ENCODE measurements at places on chromosomes 16 and 17. TPM values are rescaled to one million over a fixed set of nuclear protein-coding genes. Genes with fewer than 3 reads are reported as not detected.

GRCh38 chr17:81395600-81396277, 482 bp downstream of the BAHCC1 start:
- peaks cover 33% of the 10 kb centered on the region for H3K4me1 ChIP-seq
- peaks cover 10% of the 10 kb centered on the region for H3K27me3 ChIP-seq
- H3K4me3 ChIP-seq: peak overlapping the region; percentile 97

DNA sequence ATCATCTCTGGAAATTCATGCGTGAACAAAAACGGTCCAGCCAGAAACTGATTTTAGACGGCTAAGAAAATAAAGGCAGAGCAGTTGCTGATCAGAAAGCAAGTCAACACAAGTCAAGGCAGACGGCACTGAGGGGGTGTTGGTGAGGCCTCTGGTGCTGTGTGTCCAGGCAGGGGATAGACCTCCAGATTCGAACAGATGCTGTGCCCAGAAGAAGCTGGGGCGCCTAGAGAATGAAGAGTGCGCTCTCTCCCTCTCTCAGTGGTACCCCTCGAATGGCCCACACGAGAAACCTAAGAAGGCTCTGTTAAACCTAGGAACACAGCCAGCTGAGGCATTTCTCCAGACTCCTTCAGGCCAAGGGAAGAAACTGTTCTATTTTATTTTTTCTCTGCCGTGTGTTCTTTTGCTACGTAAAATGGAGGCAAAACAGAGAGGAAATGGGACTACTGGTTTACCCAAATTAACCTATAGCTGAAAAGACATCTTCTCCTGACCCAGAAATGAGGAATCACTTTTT, 178.3 kb downstream of the PMP22 start:
- no peak overlapping the region for H3K27ac ChIP-seq
- peaks cover 3% of the 10 kb centered on the region for H3K4me1 ChIP-seq
- H3K4me3 ChIP-seq: no peak overlapping the region
- DNase-seq: no peak
- H3K27me3 ChIP-seq: peaks cover 10% of the 10 kb centered on the region
- no peaks in the 10 kb centered on the region for H3K36me3 ChIP-seq

DNA sequence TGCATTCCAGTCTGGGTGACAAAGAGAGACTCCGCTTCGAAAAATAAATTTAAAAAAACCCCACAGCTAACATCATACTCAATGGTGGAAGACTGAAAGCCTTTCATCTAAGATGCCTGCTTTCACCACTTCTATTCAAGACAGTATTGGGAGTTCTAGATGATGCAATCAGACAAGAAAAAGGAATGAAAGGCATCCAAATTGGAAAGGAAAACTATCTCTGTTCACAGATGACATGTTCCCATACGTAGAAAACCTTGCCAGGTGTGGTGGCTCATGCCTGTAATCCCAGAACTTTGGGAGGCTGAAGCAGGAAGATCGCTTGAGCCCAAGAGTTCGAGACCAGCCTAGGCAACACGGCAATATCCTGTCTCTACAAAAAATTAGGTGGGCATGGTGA, 31.1 kb downstream of the RANBP10 start:
- no peak for DNase-seq
- H3K36me3 ChIP-seq: peaks cover 19% of the 10 kb centered on the region
- H3K4me3 ChIP-seq: no peak overlapping the region
- H3K27me3 ChIP-seq: no peaks in the 10 kb centered on the region
- no peaks in the 10 kb centered on the region for H3K4me1 ChIP-seq
- H3K27ac ChIP-seq: no peak overlapping the region

GRCh38 chr17:81733507-81734404, 21.7 kb downstream of the SLC25A10 start:
- H3K36me3 ChIP-seq: no peaks in the 10 kb centered on the region
- H3K27me3 ChIP-seq: peaks cover 7% of the 10 kb centered on the region
- H3K27ac ChIP-seq: peak overlapping the region; percentile 54
- DNase-seq: peak; percentile 85
- H3K4me3 ChIP-seq: peak overlapping the region; percentile 33

DNA sequence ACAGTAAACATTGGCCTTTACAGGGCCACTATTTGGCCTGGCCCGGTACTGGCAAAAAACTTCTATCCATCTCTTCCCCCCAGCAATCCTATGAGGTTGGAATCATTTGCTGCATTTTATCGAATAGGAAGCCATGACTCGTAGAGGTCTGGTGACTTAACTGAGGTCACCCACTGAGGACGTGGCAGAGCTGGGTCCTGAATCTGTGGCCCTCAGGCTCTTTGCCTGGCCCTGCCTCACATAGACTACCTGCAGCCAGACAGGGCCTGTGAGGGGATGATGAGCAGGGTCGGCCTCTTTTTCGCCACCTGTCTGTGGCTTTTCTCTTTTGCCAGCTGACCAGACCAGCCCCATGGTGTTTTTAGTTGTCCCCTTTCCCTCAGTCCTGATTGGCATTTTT, 1.9 kb downstream of the PPP4C start:
- peak overlapping the region; percentile 97 for H3K4me3 ChIP-seq
- no peaks in the 10 kb centered on the region for H3K27me3 ChIP-seq
- H3K27ac ChIP-seq: peak overlapping the region; percentile 96

DNA sequence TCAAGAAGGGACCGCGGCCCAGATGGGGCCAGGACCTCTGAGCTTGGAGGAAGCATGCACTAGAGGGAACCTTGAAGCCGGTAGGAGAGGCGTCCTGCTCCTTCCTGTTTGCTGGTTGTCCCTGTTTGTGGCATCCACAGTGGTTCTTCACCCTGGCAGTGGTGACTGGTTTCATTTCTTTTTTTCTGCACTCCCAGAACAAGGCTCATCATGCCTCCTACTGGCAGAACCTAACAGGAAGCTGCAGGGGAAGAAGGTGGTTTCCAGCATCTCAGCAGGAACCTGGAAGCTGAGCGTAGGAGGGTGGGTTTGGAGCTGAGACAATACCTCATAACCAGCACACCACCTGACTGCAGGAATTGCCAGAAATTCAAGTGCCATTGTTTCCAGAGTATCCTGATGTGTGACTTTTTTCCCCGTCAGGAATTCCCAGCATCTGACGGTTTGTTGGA, 5.8 kb downstream of the TMEM231 start:
- no peaks in the 10 kb centered on the region for H3K27me3 ChIP-seq
- H3K27ac ChIP-seq: no peak overlapping the region
- no peak overlapping the region for H3K4me3 ChIP-seq

DNA sequence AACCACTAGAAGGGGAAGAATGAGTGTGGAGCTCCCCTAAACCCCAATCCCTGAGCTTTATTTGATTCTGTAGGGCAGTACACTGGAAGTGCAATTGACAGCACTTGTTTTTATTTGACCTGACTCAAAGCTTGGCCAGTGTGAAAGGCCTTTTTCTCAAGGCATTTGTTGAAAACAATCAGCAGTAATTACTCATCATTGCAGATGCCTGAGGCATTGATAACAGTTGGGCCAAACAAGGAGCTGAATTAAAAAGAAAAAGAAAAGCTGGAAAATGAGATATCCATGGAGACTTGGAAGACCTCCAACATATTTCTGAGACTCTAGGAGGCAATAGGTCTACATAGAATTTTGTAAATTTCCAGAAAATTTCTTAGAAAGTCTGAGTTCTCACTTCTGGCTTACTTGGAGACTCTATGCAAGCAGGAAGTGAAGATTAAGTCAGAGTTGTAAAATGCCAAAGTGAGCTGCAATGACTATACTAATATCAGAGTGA, 200.8 kb upstream of the KCNJ16 start:
- peaks cover 14% of the 10 kb centered on the region for H3K4me1 ChIP-seq
- no peak overlapping the region for H3K4me3 ChIP-seq
- H3K27me3 ChIP-seq: no peaks in the 10 kb centered on the region
- DNase-seq: no peak

- no peak overlapping the region for H3K27ac ChIP-seq
- H3K4me1 ChIP-seq: peaks cover 18% of the 10 kb centered on the region
- H3K4me3 ChIP-seq: no peak overlapping the region
- no peak for DNase-seq
These were observed 25.0 kb downstream of the FBXL20 start for GRCh38 chr17:39376434-39376833.

GRCh38 chr16:4239020-4239419, 2.9 kb downstream of the SRL start:
- H3K4me3 ChIP-seq: no peak overlapping the region
- peaks cover 5% of the 10 kb centered on the region for H3K27me3 ChIP-seq
- H3K4me1 ChIP-seq: peaks cover 18% of the 10 kb centered on the region

- DNase-seq: no peak
- no peaks in the 10 kb centered on the region for H3K4me1 ChIP-seq
- no peak overlapping the region for H3K4me3 ChIP-seq
- H3K27me3 ChIP-seq: peaks cover 3% of the 10 kb centered on the region
- H3K36me3 ChIP-seq: no peaks in the 10 kb centered on the region
- H3K27ac ChIP-seq: no peak overlapping the region
These were observed 1.2 kb downstream of the C16orf54 start for GRCh38 chr16:29744541-29745101.

GRCh38 chr17:66351033-66351432, 48.6 kb downstream of the PRKCA start:
- no peaks in the 10 kb centered on the region for H3K27me3 ChIP-seq
- no peaks in the 10 kb centered on the region for H3K36me3 ChIP-seq
- DNase-seq: no peak
- H3K27ac ChIP-seq: no peak overlapping the region

GRCh38 chr17:39800540-39800939, 62.8 kb downstream of the GRB7 start:
- H3K4me1 ChIP-seq: peaks cover 8% of the 10 kb centered on the region
- H3K27me3 ChIP-seq: no peaks in the 10 kb centered on the region
- no peak overlapping the region for H3K27ac ChIP-seq
- no peak for DNase-seq

GRCh38 chr17:298791-299450, 53.7 kb downstream of the RPH3AL start:
- H3K4me3 ChIP-seq: no peak overlapping the region
- peaks cover 15% of the 10 kb centered on the region for H3K4me1 ChIP-seq
- no peak overlapping the region for H3K27ac ChIP-seq
- H3K36me3 ChIP-seq: no peaks in the 10 kb centered on the region
- no peak for DNase-seq
- no peaks in the 10 kb centered on the region for H3K27me3 ChIP-seq

- H3K4me1 ChIP-seq: peaks cover 15% of the 10 kb centered on the region
- H3K36me3 ChIP-seq: peaks cover 5% of the 10 kb centered on the region
- H3K4me3 ChIP-seq: no peak overlapping the region
These were observed 42.0 kb downstream of the ADCY7 start for GRCh38 chr16:50308237-50308965.

DNA sequence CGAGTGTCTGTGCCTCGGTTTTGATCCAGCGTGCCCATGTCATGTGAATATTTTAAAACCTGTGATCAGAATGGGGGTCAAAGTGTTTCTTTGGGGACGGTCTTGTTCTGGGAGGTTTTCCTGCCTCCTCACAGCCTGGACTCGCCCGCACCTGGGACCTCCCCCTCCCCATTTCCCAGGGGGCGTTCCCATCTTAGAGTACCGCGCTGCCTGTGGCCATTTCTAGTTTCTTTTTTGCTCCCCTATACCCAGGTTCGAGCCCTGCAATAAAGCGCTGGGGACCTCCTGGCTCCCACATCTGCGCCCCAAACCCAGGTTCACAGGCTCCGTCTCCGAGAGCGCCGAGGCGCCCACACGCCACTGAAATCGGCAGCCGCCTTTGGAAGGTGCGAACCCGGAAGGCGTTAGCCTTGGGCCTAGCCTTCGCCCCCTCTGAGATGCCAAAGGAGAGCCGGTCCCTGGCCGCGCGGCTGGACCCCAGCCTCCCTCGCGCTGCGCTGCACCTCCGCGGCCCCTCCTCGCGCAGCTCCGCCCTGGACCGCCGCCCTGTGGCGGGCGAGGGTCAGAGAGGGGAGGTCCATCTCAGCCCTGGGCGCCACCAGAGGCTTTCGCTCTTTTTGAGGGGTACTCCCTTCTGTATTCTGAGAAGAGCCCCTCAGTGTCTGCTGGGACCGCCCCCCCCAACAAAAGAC, 1.7 kb downstream of the KCNJ12 start:
- H3K27ac ChIP-seq: no peak overlapping the region
- H3K36me3 ChIP-seq: no peaks in the 10 kb centered on the region
- peak overlapping the region; percentile 80 for H3K4me3 ChIP-seq
- DNase-seq: no peak
- peaks cover 44% of the 10 kb centered on the region for H3K27me3 ChIP-seq

DNA sequence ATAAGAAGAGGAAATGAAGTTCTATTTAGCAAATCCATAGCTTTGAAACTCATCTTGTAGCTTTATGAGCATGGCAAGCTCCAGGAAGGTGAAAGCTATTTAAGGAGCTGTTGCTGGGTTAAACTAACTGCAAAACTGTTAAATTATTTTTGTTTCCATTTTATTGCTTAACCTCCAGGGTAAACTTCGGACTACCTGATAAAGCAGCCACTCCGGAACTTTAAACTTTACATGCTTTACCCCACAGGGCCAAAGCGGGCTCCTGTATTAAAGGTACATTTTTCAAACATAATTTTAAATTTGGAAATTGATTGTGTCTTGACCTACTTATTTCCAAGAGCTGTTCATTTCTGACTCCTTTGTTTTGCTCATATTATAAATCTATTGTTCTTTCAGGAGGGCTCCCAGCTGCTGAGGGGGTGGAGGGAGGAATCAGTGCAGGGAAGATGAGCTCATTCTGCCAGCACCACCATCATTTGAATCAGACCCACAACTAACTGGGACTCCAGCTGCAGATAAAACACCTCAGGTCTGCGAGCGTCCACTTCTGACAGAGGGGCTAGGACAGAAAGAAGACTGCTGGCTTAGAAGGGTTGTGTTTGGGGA, 157.9 kb downstream of the IRX3 start:
- peaks cover 10% of the 10 kb centered on the region for H3K27me3 ChIP-seq
- H3K4me1 ChIP-seq: no peaks in the 10 kb centered on the region
- no peak overlapping the region for H3K27ac ChIP-seq
- H3K36me3 ChIP-seq: no peaks in the 10 kb centered on the region
- H3K4me3 ChIP-seq: no peak overlapping the region

- peak; percentile 39 for DNase-seq
- H3K27me3 ChIP-seq: no peaks in the 10 kb centered on the region
- H3K4me3 ChIP-seq: peak overlapping the region; percentile 11
- H3K27ac ChIP-seq: peak overlapping the region; percentile 44
These were observed 62.9 kb downstream of the ADCY9 start for GRCh38 chr16:4053301-4053845.

- H3K4me3 ChIP-seq: no peak overlapping the region
- no peaks in the 10 kb centered on the region for H3K27me3 ChIP-seq
- no peak for DNase-seq
These were observed 51.6 kb downstream of the ACTG1 start for GRCh38 chr17:81460856-81461460.

GRCh38 chr16:57039148-57039812, 49.9 kb downstream of the NLRC5 start:
- no peak overlapping the region for H3K27ac ChIP-seq
- peaks cover 10% of the 10 kb centered on the region for H3K27me3 ChIP-seq
- peaks cover 5% of the 10 kb centered on the region for H3K4me1 ChIP-seq

GRCh38 chr17:77577491-77577890, 381.0 kb upstream of the TNRC6C start:
- H3K27me3 ChIP-seq: peaks cover 19% of the 10 kb centered on the region
- H3K27ac ChIP-seq: no peak overlapping the region
- no peaks in the 10 kb centered on the region for H3K4me1 ChIP-seq
- no peak for DNase-seq
- H3K36me3 ChIP-seq: no peaks in the 10 kb centered on the region

GRCh38 chr16:85173146-85173980, 61.1 kb upstream of the CIBAR2 start:
- H3K4me3 ChIP-seq: peak overlapping the region; percentile 86
- H3K4me1 ChIP-seq: peaks cover 60% of the 10 kb centered on the region
- no peak for DNase-seq

The C17orf113 gene
- 2.1 TPM for total RNA-seq

The ADCY9 gene
- 13.9 TPM for total RNA-seq

The SBK1 gene
- 31.9 TPM for total RNA-seq

The GLIS2 gene
- total RNA-seq: 13.1 TPM

The BAIAP3 gene
- 5.0 TPM for total RNA-seq

The RCVRN gene
- total RNA-seq: not detected

The RAMP2 gene
- 1.5 TPM for total RNA-seq

The SOST gene
- total RNA-seq: not detected

The MT4 gene
- not detected for total RNA-seq

The SLC16A13 gene
- total RNA-seq: 15.5 TPM

The KRTAP4-9 gene
- not detected for total RNA-seq

The TEX2 gene
- total RNA-seq: 20.4 TPM

The TPSAB1 gene
- total RNA-seq: not detected

Data from type B pancreatic cell (in vitro differentiated cells).